NCI-H2081 treated with DMSO at 0.1 percent for 48 hours (cell line): ENCODE measurements at places on chromosomes 4 and X.

- DNase-seq, result no peak
These were observed 65.3 kb upstream of the SHISA3 start for GRCh38 chr4:42331914-42332368.

- DNase-seq, result no peak
These were observed 82.4 kb downstream of the MAGED1 start for GRCh38 chrX:51975811-51976210.

DNA sequence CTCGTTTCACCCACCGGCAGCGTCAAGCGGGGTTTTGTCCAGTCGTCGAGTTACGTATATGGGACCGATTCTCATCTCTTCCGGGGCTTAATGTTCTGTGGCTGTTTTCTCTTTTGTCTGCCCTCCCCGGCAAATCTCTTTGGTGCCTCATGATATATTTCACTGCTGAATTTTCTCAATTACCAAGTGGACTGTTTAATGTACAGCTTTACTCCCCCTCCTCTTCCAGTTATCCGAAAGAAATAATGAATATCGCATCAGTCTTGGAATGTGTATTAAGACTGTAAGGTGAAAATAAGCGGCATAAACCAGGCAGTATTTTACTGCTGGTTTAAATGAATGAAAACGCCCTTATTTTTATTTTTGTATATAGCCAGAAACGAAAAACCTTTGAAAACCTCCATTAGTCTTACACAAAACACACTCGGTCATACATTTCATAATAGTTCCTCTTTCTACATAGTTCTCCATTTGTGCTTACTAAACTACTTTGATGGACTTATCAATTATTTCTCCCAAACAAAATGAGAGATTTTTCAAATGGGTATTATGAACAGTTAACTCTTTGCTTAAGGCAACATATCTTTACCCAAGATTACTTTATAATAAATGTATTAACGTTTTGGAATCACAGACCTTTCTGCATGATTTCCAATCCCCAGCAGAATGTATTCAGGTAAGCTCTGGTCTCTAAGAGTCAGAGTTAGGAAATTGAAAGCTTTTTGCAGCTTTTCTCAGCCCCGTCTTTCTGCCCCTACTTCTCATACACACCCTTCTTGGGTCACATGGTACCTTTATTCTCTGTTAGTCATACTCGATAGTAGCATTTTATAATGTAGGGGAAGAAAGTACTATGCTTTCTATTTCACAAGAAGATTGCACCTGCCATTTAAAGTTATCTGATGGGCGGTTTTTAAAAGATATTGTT lies 979 bp downstream of the RP2 start:
- no peak for DNase-seq

DNA sequence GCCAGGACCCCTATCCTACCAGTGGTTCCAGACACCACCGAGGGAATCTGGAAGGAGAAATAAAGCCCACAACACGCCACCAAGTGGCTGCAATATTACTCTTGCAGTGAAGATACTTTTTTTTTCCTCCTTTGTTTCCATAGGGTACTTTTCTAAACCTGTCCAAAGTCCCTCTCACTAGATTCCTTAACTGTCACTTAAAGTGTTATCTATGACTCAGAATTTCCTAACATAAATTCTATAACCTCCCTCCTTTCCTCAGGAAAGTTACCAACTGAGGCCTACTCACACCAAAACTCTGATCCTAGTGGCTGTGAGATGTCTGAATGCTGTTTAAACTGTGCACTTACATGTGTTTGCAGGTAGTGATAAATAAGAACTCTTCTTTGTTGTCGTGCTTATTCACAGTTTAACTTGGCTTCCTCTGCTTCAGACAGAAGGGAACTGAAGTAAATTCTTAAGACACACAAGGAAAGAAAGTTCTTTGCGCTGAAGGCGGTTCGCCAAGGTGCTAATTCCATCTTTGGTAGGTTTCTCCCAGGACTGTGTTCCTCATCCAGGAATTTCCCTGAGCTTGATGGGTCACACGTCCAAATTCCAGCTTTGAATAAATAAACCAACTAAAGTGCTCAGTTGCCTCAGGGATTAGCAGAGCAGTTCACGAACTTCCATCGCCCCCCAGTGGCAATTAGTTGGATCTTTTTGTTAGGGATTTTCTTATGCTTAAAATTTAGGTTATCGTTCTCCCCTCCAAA lies 10.7 kb upstream of the HCCS start:
- no peak for DNase-seq

GRCh38 chr4:89661173-89661899 lies 175.6 kb downstream of the SNCA start:
- DNase-seq, result no peak

- DNase-seq, result no peak
These were observed 115.9 kb downstream of the HPGD start for GRCh38 chr4:174406383-174406782.

GRCh38 chr4:18756671-18757070 lies 735.1 kb upstream of the LCORL start:
- no peak for DNase-seq

DNA sequence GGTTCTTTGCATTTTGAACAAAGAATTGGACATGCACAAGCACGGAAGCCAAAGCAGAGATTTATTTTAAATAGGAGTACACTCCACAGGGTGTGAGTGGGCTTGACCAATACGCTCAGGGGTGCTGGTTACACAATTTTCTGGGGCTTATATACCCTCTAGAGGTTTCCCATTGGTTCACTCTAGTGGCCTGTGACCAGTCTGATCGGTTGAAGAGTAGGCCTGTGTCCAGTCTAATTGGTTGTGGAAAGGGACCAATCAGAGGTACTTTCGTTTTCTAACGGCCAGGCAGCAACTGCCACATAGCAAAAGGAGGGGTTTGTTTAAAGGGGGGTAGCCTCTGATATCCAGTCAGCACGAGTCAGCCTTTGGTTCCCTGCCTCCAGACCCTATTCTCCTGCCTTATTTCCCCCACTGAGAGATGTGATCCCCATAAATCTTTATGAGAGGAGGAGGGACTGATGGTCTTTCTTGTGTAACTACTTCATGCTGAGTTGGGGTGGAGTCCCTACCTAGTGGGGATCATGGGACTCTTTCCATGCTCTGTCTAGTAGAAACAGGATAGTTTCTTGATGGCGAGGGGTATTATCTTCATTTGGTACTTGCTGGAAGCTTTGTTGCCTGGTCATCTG lies 11.3 kb upstream of the AREG start:
- no peak for DNase-seq

DNA sequence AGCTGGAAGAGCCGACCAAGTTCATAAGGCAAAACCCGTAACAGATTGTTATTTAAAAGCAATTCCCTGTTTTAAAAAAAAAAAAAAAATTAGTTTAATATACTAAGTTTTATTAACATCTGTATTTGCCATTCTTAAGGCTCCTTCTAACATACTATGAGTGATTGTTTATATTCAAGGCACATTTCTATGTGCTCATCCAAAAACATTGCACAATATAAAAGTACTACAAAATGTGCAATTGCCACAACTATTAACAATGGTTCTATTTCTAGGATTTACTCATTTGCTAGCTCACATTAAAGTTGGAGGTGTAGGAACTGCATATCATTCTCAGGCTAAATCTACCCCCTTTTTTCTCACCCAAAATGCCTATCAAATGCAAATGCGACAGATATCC lies 46.1 kb downstream of the CNOT6L start:
- no peak for DNase-seq

DNA sequence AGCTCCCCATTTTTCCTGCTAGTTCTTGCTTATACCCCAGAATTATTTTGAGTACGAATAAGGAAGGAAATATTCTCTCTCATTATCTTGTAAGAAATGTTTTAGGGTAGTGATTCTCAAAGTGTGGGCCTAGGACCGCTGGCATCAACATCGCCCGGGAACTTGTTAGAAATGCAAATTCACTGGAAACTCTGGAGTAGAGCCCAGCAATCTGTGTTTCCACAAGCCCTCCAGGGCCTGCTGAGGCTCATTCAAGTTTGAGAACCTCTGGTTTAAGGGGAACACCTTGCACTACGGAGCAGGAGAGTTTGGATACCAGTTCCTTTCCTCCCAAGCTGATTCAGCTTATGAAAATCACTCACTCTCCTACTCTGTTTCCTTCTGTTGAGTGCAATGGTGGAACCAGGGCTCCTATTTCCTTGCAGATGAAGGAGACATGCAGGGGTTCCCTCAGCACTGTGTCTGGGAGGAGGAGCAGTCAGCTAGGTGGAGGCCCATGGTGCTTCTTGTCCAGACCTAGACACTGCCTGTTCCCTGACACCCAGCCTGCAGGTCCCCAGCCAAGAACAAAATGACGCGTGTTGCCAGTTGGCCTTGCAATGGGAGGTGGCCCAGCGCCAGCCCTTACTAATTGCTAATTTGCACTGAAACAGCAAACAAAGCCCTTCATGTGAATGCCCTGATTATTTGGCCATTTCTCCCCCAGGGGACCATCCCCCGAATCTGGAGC lies 68.5 kb downstream of the CYTL1 start:
- DNase-seq, result no peak

GRCh38 chr4:163462556-163462955 lies 11.0 kb downstream of the TKTL2 start:
- DNase-seq, result no peak

DNA sequence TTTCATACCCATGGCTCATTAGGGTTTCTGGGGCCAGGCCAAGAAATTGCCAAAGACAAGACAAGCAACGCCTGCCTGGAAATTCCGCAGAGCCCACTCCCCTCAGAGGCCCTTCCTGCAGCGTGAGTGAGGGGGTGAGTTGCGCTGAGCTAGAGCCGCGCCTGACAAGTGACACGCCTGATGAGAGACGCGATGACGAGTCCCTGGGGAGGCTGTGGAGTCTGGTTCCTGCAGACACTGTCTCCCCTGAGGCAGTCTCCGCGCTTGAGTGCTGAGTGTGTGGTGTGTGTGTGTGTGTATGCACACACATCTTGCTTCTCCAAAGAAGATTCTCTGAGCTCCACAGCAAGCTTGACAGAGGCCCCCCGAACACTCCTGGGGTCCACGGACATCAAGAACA lies 269.8 kb downstream of the BCOR start:
- DNase-seq, result no peak

DNA sequence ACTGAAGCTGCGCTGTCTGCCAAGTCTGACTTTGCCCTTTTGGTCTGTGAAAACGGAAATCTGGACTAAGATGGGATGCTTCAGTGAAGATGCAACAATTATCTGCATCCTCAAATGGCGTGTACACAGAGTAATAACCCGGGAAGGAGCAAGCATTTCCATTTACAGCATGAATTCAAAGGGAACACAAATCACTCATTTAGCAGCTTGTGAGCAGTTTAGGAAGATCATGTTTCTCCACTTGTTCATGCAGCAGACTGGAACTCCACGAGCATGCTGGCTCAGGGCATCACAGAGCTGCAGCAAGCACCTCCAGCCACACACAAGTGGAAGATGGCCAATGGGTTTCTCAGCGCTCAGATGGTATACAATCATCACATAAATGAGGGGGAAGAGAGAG lies 175.5 kb downstream of the NLGN4X start:
- DNase-seq, result no peak

DNA sequence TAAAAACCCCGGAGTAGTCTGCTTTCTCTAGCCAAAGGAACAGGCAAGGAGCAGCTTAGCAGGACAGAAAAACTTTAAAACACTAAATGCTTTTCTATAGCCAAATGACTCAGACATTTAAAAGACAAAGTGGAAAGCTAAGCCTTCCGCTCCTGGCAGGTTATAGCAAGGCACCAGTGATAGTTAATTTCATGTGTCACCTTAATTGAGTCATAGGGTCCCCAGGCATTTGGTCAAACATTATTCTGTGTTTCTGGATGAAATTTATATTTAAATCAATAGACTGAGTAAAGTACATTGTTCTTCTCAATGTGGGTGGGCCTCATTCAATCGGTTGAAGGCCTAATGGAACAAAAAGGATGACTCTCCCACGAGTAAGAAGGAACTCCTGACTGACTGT lies 885.7 kb upstream of the ADGRL3 start:
- DNase-seq, result no peak

GRCh38 chr4:138816875-138817274 lies 198.7 kb upstream of the NOCT start:
- DNase-seq, result no peak

DNA sequence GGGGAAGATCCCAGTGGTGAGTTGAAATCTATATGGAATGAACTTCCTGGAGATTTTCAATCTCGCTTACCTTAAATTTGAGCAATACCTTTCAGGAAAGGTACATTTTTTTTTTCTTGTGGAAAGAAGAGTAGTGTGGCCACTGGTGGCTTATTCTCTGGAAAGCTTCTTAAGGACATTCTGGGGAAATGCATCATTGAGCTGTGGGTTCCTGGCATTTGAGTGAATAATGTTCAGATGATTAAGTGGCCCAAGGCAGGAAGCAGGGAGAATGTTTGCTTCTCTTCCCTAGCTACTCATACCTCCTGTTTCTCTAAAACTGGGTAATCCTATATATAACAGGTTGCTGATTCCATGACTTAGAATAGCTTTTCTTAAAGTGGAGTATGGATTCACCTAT lies 31.8 kb downstream of the STAG2 start:
- no peak for DNase-seq

DNA sequence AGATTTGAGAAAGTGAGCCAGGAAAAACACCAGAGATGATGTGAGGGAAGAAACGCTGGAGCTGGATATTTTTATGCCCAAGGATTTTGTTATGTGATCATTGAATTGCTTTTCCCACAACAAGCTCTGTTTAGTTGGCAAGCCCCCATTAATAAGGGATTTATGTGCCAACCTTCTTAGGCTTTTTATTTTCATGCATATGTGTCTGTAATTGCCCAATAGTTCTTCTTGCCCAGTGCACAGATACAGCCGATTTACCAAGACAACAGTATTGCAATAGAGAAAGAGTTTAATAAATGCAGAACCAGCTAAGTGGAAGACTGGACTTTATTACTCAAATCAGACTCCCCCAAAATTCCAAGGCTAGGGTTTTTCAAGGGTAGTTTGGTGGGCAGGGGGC lies 57.7 kb downstream of the TRIM2 start:
- DNase-seq, result no peak

- DNase-seq, result no peak
These were observed 277.6 kb upstream of the DIAPH2 start for GRCh38 chrX:96407072-96407471.

GRCh38 chrX:17597836-17598439 lies 139.4 kb upstream of the SCML1 start:
- DNase-seq, result no peak

- no peak for DNase-seq
These were observed 24.8 kb upstream of the CYBB start for GRCh38 chrX:37755025-37755424.

- no peak for DNase-seq
These were observed 94.1 kb downstream of the COX18 start for GRCh38 chr4:72975488-72975784.

GRCh38 chr4:185210102-185210981 lies 944 bp downstream of the SNX25 start:
- DNase-seq, result no peak

GRCh38 chrX:12702509-12703091 lies 88.6 kb upstream of the PRPS2 start:
- DNase-seq, result no peak

- no peak for DNase-seq
These were observed 45.5 kb downstream of the NPFFR2 start for GRCh38 chr4:72077346-72077745.
